ENCODE measurements at places on chromosomes 2 and 18. TPM values are rescaled to one million over a fixed set of nuclear protein-coding genes. Genes with fewer than 3 reads are reported as not detected.

GRCh38 chr2:208311321-208311720 is 45.3 kb downstream of the PIKFYVE start:
- DNase-seq: no peak

DNA sequence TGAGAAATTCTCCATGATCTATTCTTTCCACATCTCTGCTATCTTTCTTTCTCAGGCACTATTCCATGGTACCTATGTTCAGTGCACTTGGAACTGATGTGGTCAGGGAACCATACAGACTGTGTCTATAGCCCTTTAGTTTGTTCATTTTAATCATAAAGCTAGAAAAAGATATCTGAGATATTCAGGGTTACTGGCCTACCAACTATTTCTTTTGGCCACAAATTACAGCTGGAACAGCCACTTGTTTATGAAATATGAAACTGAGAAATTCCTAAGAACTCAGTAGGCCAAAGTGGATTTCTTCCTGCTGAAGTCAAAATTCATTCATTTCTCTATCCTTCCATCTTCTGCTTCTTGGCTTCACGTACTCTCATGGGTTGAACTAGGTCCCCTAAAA is 22.8 kb upstream of the LYPD1 start:
- no peak for DNase-seq

DNA sequence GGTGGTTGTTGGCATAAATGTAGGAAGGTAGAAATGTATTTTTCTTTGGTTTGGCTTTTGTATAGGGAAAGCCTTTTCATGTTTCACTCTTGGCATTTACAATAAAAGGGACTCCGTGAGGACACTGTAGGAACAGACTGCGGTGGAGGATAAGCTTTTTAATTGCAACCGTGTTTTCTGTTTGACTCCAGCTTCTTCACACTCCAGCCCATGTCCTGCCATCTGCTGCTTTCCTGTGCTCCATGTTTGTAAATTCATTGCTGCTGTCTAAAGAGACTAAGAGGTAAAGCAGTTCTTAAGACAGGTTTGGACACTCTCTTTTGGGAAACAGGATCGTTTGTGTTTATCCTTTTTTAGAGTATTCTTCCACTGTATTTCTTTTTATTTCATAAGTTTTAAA is 33.3 kb downstream of the WDR75 start:
- no peak for DNase-seq

DNA sequence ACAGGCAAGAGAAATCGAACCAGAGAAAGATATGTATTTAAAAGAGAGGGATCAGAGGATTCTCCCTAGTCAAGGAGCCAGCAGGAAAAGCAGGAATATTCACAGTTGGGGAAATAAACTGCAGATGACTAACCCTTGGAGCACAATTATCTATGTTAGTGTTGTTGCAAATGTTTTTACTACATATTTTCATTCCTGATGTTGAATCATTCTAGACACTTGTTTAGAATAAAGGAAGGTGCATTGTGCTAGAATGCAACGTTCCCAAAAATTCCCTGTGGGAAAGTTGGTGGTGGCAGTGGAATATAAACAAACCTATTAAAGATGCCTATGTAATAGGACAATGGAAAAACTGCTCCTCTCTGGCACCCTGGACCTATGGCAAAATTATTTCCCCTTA is 63.3 kb downstream of the DTNA start:
- DNase-seq: no peak

Gene COL5A2
- 243 TPM for total RNA-seq
